DND-41 (cell line): ENCODE measurements at places on chromosomes 4 and X.

DNA sequence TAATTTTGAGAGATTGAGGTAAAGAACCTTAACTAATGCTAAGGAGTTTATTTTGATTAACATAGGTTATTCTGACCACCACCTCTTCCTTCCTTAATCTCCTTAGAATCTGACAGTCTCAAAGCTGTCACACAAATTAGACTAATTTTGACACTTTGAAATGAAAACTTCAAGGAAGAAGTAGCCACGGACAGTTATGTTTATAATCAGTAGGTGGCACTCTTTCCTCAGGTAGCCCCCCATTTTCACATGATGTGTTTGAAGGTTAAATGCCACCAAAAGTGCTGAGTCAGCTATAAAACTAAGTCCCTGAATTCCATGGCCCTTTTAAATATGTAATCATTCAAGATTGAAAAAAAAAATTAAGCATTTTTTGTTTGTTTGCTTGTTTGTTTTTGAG, 22.4 kb downstream of the TMEM33 start:
- DNase-seq, result peak; percentile 18

DNA sequence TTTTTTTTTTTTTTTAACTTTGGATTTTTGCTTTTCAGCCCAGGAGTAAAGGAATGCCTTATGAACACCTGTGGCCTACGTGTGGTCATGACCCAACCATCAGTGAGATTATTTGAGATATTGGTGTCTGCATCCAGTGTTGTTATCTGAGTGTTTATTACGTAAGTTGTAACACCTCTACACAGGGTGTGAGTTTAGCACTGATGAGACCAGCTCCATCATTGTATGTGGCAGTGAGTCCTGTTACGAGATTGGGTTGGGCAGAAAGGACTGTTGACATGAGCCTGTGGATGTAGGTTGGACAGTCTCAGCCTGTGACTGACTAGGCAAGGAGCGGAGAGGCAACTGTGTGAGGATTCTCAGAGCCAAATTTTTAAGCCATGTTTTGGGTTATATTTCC, 179.0 kb downstream of the PTTG2 start:
- DNase-seq, result no peak

- DNase-seq, result no peak
Measured at GRCh38 chr4:5168891-5169290, 117.6 kb downstream of the STK32B start.

- DNase-seq, result no peak
Measured at GRCh38 chr4:119632216-119632615, 3.6 kb upstream of the PDE5A start.

DNA sequence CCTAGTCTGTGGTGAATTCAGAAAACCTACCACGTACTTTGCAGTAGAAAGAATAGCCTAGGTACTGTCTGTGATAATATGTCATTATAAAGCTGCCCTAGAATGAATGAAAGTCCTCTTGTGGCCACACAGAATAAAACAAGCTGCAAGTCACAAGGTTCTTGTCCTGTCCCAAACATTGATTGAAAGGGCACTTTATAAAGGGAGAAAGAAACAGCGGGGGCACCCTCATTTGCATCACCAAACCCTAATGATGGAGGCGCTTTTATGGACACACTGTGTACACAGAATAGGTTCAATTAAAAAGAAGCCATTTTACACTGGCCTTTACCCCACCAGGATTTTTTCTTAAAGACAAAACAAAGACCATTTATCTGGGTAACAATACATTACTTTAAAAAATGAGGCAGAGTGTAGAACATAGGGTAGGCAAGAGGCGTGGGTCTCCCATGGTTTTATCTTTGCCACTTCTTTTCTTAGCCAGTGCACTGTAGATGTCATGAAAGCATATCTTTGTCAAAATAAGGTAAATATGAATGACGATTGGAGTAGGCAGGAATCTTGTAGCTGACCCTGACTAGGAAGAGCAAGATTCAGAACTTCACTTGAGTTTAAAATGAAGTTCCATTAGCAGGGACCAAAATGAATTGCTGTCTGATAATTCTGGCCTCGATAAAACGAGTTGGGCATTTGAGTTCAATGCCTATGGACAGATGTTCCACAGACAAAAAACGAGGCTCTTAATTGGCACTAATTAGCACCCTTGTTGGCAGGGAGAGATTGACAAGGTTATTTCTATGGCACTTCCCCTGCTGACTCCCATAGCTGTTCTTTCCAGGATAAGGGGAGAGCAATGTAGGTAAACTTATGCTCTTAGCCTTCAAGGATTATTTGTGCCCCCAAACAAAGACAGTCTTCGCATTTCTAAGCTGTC, 365.1 kb downstream of the AFF2 start:
- DNase-seq, result no peak

DNA sequence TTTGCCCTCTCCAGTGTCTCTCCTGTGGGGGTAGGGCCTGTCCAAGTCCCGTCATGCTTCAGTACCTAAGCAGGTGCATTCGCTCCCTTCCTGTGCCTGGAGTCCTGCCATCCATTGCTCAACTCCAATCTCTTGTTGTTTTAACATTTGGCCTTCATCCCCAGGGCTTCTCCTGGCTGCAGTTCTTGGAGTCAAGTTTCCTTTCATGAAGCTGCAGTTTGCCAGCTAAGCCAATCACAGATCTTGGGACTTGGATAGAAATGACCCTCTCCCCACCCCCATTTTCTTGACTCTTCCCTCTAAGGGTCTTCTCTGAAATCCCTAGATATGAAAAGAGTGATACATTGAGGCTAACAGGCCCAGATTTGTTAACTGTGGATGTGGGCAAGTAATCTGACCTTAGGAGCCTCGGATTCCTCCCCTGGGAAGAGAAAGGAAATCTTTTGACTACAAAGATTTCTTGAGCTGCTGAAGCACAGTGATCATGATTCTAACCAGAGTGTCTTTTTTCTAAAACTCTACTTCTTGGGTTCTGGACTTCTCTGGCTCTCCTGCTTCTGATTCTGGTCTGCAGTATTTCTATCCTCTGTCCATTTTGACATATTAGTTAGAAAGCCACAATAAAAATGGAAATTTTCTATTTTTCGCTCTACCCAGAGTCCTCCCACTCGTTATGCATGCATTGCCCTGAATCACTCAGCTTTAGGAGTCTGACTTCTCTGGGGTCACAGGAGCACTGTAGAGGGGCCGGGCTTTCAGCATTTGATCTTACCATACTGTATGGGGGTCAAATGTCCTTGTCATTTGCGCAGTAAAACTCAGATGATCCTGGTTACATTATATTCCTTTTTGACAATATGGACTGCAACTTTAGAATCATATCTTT, 61.0 kb downstream of the CHRNA9 start:
- DNase-seq, result no peak

DNA sequence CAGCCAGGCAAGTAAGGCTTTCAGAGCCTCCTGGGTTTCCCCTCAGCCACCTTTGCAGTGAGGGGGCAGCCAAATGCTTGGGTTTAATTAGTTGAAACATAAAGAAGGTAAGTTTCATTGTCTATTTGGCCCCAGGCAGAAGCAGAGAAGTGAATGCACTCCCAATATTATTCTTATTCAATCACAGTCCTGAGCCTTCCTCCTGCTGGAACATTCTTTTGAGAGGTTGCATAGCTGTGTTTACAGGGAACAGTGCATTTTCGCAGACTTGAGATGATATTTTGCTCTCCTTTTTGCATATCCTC, 13.9 kb downstream of the SLC2A9 start:
- no peak for DNase-seq
